Activated CD4-positive, alpha-beta T cell treated with anti-CD3 and anti-CD28 coated beads, Interleukin-2, amount 50 U/mL, for 16 hours (primary cell): ENCODE measurements at places on chromosomes 6 and 20.
A peak's percentile ranks its signal among the peaks of the same experiment; 100 is the strongest.

- no peak for DNase-seq
Measured at GRCh38 chr20:48624315-48625020, 203.3 kb downstream of the PREX1 start.

GRCh38 chr6:170066679-170067078 lies 224.2 kb downstream of the DLL1 start:
- no peak for DNase-seq

DNA sequence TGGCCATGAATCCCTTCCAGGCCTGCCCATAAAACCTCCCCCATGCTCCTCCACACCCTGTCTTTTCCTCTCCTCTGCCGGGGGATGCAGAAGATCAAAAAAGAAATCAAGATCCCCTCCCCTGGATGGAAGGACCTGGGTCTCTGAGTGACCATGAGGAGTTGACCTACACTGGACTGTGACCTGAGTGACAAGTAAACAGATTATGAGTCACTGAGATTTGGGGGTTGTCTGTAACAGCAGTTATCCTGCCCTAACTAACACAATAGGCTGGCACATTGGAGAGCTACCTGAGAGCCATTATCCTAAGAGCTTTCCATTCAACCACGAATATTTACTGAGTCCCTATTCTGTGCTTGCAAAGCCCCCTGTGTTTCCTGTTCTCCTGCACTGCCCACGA lies 28.4 kb upstream of the SIRPA start:
- no peak for DNase-seq

GRCh38 chr6:159691133-159691962 lies 1.7 kb downstream of the SOD2 start:
- peak; percentile 69 for DNase-seq

- DNase-seq = no peak
Measured at GRCh38 chr6:21455071-21455470, 138.5 kb upstream of the SOX4 start.

DNA sequence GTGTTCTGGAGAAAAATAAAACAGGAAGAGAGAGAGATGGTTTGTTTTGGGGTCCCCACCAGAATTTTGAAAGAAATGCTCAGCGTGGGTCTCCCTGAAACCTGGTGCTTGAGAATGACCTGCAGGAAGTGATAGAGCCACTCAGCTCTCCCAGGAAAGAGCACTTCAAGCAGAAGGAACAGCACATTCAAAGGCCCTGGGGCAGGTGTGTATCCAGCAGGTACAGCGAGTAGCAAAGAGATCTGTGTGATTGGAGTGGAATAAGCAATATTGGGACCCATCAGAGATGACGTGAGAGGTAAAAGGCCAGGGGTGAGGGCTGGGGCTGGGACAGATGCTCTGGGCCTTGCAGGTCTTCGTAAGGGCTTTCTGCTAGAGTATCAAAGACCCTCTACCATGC lies 89.5 kb upstream of the CCDC167 start:
- no peak for DNase-seq

DNA sequence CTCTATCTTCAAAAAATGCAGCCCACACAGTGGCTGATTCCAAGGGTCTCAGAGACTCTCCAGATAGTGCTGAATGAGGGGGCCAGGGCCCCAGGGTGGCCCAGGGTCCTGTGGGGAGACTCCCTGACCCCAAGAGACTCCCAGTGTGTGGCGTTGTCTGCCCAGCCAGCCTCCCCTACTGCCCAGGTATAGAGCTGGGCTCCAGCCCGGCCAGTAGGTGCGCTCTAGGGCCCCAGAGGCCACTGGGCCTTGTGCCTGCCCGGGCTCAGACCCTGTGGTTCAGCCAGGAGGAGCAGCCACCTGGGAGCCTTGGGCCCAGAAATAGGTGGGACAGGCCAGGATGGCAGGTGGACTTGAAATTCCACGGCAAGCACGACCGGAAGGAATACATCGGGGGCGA lies 30.3 kb upstream of the GATA5 start:
- DNase-seq = no peak

DNA sequence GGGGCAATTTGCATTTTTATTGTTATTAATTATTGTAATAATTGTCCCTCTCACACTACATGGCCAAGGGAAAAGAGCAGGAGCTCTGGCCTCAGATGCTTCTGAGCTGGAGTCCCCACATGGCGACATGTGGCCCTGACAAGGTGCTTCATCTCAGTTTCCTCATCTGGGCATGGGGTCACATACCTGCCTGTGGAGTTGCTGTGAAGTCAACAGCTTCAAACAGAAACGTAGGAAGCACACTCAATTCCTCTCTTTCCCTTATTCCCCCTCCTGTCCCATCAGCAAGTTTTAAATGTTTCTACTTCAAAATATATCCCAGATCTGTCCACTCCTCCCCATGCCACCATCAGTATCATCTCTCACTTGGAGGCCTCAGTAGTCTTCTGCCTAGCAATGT lies 8.7 kb downstream of the CPNE5 start:
- no peak for DNase-seq

DNA sequence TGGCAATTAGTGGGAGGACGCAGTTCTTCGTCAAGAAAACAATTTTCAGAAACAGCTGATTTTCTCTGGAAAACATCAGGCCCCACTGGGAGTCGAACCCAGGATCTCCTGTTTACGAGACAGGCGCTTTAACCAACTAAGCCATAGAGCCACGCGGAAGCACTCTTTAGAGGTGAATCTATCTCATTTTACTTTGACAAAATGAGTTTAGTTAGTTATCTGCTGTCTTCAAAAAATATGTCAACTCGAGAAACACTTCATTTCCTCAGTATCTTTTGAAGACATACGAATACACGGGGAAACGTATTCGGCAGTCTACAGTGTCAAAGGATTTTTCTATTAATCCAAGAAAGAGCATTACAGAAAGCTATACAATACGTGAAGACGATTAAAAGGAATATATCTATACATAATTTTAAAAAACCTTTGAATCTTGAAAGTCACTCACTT lies 26.7 kb downstream of the GPX6 start:
- DNase-seq = peak; percentile 85

DNA sequence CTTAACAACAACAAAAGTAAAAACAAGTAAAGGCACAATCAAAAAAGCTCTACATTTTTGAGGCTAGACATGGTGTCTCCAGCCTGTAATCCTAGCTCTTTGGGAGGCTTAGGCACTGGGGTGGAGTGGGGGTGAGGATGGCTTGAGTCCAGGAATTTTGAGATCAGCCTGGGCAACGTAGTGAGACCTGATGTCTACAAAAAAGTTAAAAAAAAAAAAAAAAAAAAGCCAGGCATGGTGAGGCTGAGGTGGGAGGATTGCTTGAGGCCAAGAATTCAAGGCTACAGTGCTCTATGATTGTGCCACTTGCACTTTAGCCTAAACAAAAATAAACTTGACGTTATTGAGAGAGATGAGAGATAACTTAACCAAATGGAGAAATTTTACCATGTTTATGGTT lies 60.1 kb downstream of the QKI start:
- DNase-seq = no peak

DNA sequence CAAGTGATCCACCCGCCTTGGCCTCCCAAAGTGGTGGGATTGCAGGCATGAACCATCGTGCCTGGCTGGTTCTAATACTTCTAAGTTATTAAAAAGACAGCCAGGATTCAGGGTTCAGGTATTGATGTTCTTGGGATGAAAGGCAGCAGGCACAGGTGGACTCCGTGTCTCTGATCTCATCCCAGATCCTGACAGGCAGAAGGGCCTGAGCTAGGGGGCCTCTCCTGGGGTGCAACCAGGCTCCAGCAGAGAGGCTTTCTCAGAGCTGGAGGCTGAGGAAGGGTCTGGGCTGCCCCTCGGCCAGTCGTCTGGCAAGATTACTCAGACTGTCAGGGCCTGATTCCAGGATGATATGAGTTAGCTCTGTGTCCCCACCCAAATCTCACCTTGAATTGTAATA lies 106.3 kb downstream of the SCML4 start:
- no peak for DNase-seq

- peak; percentile 61 for DNase-seq
Measured at GRCh38 chr20:20547221-20547875, 165.1 kb downstream of the RALGAPA2 start.

- DNase-seq = no peak
Measured at GRCh38 chr6:140253096-140253495, 878.6 kb upstream of the CITED2 start.

GRCh38 chr20:18692447-18692846 lies 104.6 kb downstream of the DTD1 start:
- no peak for DNase-seq

- no peak for DNase-seq
Measured at GRCh38 chr20:15411781-15412180, 1074.4 kb upstream of the FLRT3 start.

DNA sequence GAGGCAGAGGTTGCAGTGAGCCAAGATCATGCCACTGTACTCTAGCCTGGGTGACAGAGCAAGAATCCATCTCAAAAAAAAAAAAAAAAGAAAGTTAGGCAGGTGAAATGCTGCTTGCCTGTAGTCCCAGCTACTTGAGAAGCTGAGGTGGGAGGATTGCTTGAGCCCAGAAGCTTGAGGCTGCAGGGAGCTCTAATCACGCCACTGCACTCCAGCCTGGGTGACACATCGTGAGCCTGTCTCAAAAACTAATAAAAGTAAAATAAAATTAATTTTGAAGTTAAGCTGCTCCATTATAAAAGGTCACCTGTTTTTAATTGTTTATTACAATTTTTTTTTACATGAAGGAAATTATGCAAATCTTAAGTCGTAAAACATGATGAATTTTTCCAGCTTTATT lies 23.2 kb upstream of the SAMHD1 start:
- no peak for DNase-seq

DNA sequence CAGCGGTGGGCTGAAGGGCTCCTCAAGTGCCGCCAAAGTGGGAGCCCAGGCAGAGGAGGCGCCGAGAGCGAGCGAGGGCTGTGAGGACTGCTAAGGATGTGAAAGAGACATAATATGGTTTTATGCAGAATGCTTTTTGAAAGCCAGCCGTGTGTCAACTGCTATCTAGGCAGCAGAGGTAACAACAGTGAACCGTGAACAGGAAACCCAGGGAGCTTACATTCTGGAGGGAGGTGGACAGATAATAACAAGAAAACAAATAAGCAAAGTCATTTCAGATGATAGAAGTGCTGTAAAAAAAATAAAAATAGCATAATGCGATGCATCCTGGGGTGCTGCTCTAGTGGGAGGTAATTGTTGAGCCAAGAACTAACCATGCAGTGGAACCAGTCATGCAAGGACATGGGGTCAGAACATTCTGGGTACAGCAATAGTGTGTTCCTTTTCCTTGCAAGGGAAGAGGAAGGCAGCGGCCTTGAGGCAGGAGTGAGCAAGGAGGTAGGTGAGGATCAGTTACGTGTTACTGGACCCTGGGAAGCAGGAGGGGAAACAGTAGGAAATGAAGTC lies 134.4 kb upstream of the TMEM170B start:
- DNase-seq = no peak

- DNase-seq = peak; percentile 5
Measured at GRCh38 chr6:41271901-41272395, 14.5 kb downstream of the TREM1 start.

DNA sequence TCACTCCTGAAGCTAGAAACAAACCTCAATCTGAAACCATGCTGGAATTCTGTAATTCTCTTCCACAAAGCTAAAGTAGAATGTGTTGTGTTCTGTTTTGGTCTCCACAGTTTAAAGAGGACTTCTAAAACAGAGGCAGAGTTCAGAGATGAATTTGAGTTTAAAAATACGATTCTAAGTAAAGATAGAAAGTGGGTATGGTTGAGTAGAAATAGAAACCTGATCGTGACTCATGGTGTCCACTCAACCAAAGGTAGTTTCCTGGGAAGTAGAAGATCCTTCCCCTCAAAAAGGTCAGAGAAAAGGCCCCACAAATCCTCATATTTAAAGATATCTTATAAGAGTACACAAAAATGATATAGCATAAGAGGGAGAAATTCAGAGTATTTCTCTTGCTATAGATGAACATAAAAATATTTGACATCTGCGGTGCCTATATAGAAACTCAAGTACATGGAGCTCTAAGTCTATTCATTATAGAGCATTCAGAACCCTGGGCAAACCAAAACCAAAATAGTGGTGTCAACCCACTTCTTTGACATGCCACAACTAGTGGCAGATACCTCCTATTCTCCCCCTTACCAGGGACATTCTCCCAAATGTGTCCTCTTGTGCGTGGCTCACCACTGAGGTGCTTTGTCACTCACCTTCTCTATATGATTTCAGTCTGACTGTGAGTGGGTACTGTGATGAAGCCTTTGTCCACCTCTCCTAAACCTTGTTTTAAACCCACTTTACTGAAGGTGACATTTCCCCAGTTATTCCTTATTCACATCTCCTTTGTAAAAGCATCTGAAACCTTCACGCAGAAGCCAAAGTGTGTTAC lies 84.5 kb downstream of the PLCB1 start:
- no peak for DNase-seq
